ENCODE measurements at places on chromosomes 4 and X. TPM values are rescaled to one million over a fixed set of nuclear protein-coding genes. Genes with fewer than 3 reads are reported as not detected.

Gene HSFX3
- not detected for polyA plus RNA-seq

Gene MEPE
- not detected for polyA plus RNA-seq

Gene PRKG2
- polyA plus RNA-seq = 1.7 TPM

Gene HS3ST1
- polyA plus RNA-seq = 0.48 TPM

Gene PGAM4
- polyA plus RNA-seq = 0.28 TPM

Gene NPFFR2
- 1.7 TPM for polyA plus RNA-seq

Gene CT45A2
- not detected for polyA plus RNA-seq

Gene HMGN5
- polyA plus RNA-seq = 54.0 TPM

Gene SYNPO2
- polyA plus RNA-seq = 13.2 TPM

Gene SPATA18
- polyA plus RNA-seq = 1.7 TPM

Gene SPINK2
- 0.26 TPM for polyA plus RNA-seq

Gene FGFRL1
- 35.1 TPM for polyA plus RNA-seq

Gene TIGD2
- 11.1 TPM for polyA plus RNA-seq

Gene SLC49A3
- 3.7 TPM for polyA plus RNA-seq

DNA sequence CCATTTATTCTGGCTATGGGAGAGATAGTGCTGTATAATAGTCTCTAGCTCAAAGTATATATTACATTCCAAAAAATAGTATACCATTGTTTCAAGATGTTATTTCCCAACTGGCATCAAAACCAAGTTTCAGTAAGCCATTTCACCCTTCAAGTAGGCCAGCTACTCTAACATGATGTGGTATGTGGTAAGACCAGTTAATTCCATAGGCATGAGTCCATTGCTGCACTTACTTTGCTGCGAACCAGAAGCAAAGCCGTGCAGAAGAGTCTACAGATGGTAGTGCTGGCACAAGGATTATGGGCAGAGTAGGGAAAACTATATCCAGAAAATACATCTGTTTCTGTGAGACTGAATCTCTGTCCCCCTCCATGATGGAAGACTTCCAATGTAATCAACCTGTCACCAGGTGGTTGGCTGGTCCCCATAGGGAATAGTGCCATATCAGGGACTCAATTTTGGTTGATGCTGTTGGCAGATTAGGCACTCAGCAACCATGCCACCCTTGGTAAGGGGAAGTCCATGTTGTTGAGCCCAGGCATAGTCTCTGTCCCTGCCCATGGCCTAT, 49.8 kb upstream of the HSD17B10 start:
- no peak for DNase-seq

- no peak for DNase-seq
Observed at GRCh38 chr4:11496351-11496829, 67.7 kb upstream of the HS3ST1 start.

DNA sequence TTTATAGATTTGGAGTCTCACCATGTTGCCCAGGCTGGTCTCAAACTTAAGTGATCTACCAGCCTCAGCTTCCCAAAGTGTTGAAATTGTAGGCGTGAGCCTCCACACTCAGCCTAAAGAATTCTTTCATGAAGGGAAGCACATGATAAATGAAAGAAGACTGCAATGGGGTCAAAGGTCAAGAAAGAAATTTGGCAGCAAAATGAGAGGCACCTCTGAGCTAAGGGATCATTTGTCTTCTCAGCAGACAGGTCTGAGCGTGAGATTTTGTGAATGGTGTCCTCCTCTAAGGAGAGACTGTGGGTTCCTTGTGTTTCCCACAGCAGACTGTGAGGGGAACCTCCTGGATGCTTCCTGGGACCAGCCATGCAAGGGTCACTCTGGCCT, 57.5 kb upstream of the EGFL6 start:
- DNase-seq = no peak

- no peak for DNase-seq
Observed at GRCh38 chr4:85884251-85884650, 409.3 kb downstream of the ARHGAP24 start.

DNA sequence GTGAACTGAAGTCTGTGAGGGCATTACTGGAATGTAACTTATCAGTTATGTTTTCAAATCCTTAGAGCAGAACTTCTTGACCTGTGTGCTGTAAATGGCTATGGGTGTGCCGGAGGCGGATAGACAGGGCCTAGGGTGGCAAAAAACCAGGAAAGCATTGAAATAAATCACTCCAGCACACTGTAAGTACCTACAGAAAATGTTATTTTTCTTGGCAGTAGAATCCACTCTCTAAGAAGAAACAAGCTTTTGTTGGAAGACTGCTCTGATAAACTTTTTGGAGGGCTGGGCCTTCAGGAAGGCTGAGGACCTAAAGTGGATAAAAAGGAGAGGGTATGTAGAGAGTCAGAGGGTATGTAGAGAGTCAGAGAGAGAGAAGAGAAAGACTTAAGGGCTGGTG, 14.9 kb downstream of the CPE start:
- no peak for DNase-seq

DNA sequence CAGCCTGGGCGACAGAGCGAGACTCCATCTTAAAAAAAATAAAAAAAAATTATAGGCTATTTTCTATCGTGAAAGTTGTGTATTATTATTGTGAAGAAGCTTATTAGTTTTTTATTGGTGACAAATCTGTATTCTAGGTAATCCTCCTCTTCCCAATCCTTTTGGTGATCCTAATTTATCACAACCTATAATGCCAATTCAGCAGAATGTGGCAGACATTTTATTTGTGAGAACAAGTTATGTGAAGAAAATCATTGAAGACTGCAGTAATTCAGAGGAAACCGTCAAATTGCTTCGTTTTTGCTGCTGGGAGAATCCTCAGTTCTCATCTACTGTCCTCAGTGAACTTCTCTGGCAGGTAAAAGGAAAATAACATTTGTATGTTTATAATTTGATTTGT, 109.4 kb upstream of the DDX3X start:
- no peak for DNase-seq

DNA sequence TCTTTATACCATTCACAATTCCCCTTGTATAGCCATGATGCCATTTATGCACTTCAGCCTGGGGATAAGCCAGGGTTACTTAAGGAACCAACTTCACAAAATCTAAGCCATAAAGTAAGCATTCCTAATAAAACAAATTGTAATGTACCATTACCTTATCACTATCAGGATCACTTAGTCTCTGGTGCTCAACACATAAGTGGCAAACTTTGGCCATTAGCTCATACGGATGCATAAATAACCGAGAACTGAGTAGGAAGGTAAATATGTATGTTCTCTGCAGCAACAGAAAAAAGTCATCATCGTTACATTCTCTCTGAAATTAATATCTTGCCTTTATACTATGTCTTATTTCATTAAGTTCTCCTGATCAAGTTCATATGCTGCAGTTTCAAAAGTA, 14.4 kb downstream of the RASGEF1B start:
- no peak for DNase-seq

- no peak for DNase-seq
Observed at GRCh38 chr4:78928835-78929234, 10.4 kb downstream of the PAQR3 start.

DNA sequence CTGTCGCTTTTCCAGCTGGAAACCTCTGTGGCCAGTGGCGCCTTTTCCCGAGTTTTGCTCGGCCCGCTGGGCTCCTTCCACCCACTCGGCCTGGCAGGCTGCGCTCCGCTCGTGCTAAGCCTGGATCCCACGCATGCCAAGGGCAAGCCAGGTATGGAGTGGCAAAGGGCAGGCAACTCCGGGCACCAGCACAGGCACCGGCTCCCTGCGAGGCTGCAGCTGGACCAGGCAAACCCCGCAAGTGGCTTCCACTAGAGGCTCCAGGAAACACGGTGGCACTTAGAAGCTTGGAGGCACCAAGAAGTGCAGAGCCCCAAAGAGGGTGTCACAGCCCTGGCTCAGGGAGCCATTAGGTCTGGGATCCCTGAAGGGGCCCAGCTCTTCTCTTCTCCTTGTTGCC, 59.5 kb downstream of the PPA2 start:
- DNase-seq = no peak

DNA sequence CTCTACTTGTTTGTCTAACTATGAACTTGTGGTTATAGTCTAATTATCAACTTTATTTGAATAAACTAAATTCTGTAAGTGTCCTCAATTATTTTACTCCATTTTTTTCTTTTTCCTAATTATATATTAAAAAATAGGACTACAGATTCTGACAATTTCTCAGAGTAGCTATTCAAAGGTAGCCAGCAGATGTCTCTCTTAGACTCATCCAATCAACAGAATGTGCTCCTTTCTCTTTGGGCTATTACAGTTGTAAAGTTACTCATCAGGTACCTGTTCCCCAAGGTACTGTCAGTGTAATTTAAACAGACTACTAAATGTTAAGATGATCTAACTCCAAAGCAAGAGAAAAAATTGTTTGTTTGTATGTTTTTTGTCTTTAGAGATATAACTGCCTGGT, 248.6 kb downstream of the PCDH18 start:
- no peak for DNase-seq

DNA sequence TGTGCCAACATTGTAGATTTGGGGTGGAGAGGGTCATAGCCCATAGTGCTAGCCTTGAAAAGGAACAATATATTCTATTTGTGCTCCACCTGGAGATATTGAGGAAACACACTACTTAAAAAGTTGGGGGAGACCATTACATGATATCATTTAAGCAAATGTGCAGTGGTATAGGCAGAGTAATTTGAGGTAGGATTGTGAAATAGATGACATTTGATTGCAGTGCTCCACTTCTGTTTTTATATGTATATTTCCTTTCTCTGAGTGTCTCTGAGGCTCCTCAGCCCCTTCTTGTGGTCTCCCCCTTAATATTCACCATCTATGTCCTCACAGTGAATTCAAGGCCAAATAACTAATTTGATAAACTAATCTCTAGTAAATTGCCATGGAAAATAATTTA, 85.6 kb upstream of the NMU start:
- DNase-seq = no peak

DNA sequence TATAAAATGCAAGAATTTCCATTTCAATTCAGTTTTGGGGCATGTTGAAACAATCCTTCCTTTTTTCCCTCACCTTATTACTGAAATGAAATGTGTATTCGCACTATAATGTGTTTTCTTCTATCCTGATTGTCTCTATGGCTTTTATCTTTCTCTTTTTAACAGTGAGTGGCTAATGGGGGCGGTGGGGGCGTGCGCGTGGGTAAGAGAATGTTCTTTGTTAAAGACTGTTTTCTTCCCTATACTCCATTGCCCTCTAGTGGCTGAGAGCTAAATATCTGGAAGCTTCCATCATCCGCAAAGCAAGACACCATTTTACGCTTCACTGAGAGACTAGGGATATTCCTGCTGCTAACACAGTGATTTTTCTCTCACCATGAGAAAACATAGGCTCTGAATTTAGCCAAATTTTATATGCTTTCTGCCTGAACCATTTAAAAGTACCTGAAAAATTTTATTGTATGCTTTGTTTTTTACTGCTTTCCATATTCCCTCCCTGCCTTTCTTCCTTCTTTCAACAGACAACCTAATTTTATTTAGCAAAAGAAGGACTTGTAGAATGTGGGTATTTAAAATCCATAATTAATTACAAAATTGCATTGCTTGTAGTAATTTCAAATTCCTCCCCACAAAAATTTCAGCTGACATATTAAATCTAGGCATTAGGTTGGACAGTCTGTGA, 194.0 kb downstream of the GASK1B start:
- peak; percentile 41 for DNase-seq

GRCh38 chrX:32592786-32593185, 618.6 kb downstream of the DMD start:
- DNase-seq = no peak

DNA sequence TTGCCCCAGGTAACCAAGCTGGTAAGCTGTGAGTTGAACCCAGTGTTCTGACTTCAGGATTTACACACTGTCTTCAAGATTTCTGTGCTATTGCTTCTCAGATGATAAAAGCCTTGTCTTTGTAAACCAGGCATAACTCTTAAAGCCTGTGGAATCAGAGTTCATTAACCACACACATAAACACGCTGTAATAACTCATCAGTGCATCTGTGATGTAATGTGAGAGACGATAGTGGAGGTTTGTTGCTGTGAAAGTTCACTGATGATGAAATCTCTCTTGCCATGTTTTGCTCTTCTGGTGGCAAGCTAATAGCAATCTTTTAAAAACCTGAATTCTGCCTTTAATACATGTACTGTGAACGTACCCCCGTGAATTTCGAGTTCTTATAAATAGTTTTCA, 41.5 kb downstream of the CLCN4 start:
- no peak for DNase-seq

GRCh38 chr4:24896056-24896455, 16.8 kb downstream of the CCDC149 start:
- DNase-seq = no peak

- no peak for DNase-seq
Observed at GRCh38 chr4:139656614-139657486, 8.8 kb upstream of the MGST2 start.

DNA sequence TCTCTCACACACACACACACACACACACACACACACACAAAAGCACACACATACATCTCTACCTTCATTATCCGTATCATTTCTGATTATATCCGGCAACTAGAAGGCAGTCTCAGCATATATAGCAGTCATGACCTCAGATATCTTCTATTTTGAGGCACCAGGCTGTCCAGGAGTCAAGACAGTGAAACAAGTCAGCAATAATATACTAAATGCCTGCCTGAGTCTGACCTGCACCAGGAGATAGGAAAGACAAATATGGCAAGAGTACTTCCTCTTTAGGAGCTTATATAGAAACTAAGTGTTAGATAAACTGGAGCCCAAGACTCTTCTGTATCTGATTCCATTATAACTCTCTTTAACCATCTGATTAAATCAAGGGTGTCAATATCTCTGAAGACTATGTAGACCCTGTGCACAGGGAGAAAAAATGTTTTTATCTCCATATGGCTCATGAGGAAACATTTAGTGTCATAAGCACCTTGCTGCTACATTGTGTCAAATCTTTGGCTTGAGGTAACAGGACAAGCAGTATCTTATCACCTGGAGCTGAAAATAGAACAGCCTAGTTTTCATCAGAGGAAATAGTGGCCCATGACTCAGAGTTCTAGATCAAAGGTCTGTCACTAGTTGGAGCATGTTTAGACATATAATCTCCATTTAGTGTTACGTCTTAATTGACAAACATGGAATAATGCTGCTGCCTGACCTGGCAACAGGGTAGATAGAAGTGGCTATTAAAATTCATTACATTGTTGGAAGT, 27.0 kb upstream of the FAM47B start:
- no peak for DNase-seq

- DNase-seq = no peak
Observed at GRCh38 chrX:10548688-10549087, 71.7 kb downstream of the MID1 start.

DNA sequence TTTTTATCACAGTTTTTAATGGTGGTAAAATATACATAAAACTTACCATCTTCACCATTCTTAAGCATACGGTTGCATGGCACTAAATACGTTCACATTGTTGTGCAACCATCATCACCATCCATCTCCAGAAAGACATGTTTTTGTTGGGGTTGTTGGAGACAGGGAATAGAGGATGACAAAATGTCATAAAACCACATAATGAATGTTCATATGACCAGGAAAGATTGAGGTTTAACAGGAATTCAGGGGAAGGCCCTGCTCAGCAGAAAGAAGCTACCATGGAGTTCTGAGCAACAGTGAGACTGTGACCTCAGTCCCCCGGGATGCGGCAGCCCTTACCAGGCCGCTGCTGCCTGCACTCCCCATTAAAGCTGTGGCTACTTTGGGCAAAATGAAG, 63.9 kb upstream of the TRIM2 start:
- no peak for DNase-seq
